ENCODE measurements at places on chromosomes 5 and 9.

- no peak for DNase-seq
Observed at GRCh38 chr5:1726956-1727355, 72.7 kb downstream of the MRPL36 start.

DNA sequence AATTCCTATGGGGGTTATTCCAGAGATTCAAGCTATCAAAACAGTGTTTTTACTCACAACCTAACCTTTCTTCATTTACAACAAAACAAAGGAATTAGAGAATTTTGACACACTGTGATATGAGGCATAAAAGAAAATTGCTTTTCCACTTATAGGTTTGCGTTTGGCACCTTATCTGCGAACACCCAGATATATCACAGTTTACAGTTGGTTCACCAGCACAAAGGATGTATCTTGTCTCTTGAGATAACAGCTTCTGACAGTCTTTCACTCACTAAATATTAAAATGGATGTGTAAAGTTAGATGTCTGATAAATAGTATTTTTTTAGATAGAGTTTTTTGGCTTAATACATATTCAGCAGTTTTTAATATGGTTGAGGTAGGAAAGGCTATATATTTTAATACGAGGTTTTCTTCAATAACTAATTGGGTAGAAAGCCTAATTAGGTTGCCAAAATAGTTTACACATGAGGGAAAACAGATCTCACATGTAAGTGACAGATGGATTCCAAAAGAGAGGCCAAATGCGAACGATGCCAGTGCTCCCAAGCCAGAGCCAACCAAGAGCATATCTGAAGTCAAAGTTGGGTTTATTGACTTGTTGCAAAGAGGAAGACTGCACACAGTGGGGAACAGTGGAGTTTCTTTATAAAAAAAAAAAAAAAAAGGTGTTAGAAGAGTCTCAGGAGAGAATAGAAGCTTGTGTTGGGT, 1495.2 kb downstream of the MAT2B start:
- no peak for DNase-seq

GRCh38 chr5:170251462-170251861, 18.7 kb downstream of the C5orf58 start:
- no peak for DNase-seq

DNA sequence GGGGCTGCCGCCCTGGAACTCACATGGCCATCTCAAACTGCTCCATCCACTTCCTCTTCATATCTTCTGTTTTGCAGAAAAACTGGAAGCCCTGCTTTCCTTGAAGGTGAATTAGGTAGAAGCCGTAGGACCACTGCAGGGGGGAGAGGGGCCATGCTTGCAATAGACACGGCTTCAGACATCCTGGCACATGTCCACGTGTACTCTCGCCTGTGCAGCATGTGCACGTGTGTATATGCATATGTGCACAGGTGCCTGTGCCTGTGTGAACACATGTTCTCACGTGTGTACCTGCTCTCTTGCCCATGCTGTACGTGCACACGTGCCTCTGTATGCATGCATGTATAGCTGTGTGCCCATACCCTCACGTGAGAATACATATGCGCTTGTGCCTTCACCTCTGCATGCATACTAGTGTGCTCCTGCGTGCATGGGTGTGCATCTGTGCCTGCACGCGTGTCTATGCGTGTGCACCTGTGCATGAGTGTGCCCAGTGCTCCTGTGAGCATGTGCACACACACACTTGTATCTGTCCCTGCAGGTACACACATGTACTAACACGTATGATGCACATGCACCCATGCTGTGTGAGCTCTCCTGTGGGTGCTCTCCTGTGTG, 47.7 kb upstream of the SARDH start:
- DNase-seq = no peak

- DNase-seq = no peak
Observed at GRCh38 chr9:120946259-120946658, 19.7 kb upstream of the TRAF1 start.

GRCh38 chr5:88557131-88557530, 288.5 kb upstream of the TMEM161B start:
- no peak for DNase-seq

DNA sequence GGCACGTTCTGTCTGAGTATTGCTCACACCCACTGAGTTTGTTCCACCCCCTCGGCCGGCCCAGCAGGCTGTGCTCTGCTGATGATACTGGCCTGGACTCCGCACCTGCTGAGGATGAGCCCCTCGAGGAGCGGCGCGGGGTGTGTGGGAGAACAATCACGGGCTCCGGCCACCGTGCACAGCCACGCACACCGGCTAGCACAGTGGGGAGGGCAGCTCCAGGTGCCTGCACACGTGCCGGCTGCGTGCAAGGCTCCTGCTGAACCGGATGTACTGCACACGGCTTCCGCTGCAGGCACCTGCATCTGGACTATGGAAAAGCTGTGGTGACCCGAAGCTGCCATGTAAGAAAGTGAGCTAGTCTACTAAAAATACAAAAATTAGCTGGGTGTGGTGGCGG, 485.2 kb upstream of the CDH9 start:
- peak; percentile 14 for DNase-seq
